ENCODE measurements at places on chromosomes 11 and 22. TPM values are rescaled to one million over a fixed set of nuclear protein-coding genes. Genes with fewer than 3 reads are reported as not detected.

The TMEM41B gene
- total RNA-seq = 78.5 TPM

The LRRC32 gene
- total RNA-seq = 69.9 TPM

The ARHGAP8 gene
- total RNA-seq = 20.9 TPM

The CLMP gene
- 22.9 TPM for total RNA-seq

The TRIM29 gene
- total RNA-seq = 26.6 TPM

The TRIM6 gene
- total RNA-seq = 2.5 TPM

DNA sequence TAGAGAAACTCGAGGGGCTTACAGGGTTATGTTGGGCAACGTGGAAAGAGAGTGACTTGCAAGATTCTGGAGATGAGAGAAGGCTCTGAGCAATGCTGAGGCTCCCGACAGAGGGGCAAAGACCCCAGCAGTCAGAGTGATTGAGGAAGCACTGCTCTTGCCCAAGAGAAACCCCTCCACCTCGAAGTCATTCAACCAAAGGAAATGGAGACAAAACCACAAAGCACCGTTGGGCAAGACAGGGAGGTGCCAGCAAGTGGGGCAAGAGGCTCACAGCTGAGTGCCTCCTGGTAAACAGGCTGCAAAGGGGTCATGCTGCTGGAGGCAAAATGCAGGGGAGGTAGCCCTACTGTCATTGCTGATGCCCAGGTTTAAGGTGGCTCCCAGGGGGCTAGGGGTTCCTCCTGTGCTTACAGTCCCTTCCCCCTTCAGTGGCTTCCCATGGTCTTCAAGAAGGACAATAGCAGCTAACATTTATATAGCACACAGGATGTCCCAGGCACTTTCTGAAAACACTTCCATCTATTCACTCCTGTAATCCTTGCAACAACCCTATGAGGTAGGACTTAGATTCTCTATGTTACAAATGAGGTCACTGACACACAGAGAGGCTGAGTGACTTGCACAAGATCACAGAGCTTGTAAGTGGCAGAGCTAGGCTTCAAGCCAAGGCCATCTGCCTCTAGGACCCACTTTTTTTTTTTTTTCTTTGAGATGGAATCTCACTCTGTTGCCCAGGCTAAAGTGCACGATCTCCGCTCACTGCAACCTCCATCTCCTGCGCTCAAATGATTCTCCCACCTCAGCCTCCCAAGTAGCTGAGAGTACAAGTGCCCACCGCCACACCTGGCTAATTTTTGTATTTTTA lies 18.1 kb upstream of the MYH9 start:
- DNase-seq = no peak

DNA sequence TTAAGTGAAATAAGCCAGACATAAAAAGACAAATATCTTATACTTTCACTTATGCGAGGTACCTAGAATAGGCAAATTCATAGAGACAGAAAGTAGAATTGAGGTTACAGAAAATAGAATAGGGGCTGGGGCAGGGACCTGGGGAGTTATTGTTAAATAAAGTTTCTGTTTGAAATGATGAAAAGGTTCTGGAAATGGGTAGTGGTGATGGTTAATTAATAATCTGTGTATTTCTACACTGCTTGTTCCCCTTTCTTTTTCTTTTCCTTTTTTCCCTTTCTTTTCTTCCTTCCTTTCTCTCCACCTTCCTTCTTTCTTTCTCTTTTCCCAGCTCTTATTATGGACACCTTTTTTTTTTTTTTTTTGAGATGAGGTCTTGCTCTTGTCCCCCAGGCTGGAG lies 2.8 kb downstream of the NAALADL1 start:
- no peak for DNase-seq

DNA sequence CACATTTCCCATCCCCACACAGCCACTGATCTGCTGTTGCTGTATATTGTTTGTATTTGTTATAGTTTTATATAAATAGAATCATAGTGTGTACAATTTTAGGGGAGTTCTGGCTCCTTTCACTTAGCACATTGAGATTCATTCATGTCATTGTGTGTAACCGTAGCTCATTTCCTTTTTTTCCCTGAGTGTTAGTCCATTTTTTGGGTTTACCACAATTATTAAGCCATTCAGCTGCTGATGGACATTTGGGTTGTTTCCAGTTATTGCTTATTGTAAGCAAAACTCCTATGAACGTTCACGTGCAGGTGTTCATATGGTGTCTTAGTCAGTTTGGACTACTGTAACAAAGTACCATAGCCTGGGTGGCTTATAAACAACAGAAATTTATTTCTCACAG lies 33.6 kb upstream of the ADORA2A start:
- DNase-seq = no peak

DNA sequence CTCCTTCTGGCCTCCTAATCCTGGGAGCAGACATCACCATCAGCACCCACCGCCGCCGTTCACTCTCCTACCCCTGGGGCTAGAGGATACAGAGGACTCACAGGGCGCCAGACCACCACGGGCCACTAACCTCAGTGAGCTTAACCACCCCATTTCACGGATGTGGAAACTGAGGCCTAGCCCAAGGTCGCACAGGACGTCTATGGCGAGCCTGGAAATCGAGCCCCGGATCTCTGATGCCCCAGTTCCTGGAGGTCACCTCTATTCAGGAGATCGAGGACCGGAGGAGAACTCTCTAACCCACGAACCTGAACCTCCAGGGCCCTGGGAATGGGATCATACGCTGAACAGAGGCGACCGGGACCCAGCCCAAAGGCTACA lies 349 bp downstream of the TIMM10 start:
- DNase-seq = no peak

DNA sequence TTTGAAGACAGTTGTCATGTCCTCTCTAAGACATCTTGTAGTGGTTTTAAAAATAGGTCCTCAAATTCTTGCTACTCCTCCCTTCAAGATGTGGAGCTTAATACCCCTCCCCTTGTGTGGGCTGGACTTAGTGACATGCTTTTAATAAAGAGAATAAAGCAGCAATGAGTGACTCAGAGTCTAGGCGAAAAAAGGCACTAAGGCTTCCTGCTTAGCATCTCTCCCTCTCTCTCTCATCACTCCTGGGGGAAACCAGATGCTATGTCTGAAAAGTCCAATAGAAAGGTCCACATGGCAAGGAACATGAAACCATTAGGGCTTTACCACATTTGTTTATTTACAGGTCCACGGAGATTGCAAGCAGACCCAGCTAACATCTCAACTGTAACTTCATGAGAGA lies 11.7 kb downstream of the SERGEF start:
- no peak for DNase-seq

- no peak for DNase-seq
Observed at GRCh38 chr11:409600-410483, 5.0 kb downstream of the SIGIRR start.

GRCh38 chr11:77409046-77409445 lies 64.8 kb downstream of the PAK1 start:
- DNase-seq = no peak

GRCh38 chr11:117143390-117143789 lies 697 bp upstream of the PAFAH1B2 start:
- peak; percentile 52 for DNase-seq
